ENCODE measurements at places on chromosomes 6 and 20.

GRCh38 chr20:50014570-50015562, 32.1 kb downstream of the SNAI1 start:
- no peak for DNase-seq

DNA sequence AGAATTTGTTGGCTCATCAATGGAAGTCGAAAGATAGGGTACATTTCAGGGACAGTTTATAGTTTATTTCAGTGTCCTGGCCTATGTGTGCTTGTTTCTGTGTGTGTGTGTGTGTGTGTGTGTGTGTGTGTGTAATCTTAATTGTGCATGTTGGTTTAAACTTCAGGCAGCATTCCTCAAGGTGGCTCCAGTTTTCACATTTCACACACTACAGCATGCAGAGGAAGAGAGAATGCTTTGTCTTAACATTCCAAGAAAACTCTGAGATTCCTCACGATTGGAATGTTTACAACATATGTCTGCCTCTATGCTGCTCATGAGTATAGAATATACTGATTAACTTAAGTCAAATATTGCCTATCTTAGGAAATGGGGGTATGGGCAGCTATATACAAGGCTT, 332.6 kb upstream of the EPHA7 start:
- no peak for DNase-seq

- no peak for DNase-seq
These were observed 1078.4 kb downstream of the KIF16B start for GRCh38 chr20:15494851-15495250.

DNA sequence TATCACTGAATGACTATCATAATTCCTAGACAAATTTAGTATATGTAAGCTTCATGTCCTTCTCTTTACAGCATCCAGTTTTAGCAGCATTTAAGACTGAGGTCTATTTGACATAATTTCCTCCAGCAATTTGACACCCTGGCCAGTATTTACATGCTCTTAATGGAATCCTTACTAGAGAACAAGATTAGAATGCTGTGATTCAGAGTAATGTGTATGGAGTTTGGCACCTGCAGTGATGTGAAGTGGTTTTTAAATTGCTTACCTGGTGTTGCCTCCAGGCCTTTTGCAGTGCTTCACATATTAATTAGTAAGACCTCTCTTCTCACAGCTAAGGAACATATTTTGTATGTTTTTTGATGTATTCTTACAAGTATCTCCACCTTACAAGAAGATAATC, 9.8 kb downstream of the NKX2-4 start:
- DNase-seq, result no peak

- no peak for DNase-seq
These were observed 92.5 kb downstream of the SLC24A3 start for GRCh38 chr20:19304886-19305415.

DNA sequence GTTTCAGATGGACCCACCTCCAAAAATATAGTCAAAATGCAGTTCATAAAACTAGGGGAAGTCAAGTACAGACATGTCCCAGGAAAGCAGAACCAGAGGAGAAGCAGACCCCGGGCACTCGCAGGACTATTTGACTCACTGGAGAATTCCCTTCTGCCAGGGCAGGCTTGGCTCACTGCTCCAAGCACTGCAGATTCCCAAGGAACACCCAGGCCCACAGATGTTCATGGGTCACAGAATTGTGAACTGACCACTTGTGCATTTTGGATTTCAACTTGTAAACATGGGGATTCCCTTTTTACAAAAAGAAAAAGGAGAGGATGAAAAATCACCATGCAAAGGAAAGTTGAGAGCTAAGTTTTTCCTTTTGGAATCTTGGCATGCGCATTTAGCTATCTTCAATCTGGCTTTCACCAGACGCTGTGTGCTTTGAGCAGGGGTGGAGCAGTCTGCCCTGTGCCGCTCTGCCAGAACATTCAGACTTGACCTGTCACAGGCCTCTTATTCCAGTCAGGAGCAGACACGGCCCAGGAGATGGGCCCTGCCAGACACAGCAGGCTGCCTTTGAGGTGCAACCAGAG, 237.5 kb upstream of the TAB2 start:
- DNase-seq, result no peak

GRCh38 chr6:161422710-161423680, 149.1 kb upstream of the AGPAT4 start:
- DNase-seq, result no peak

DNA sequence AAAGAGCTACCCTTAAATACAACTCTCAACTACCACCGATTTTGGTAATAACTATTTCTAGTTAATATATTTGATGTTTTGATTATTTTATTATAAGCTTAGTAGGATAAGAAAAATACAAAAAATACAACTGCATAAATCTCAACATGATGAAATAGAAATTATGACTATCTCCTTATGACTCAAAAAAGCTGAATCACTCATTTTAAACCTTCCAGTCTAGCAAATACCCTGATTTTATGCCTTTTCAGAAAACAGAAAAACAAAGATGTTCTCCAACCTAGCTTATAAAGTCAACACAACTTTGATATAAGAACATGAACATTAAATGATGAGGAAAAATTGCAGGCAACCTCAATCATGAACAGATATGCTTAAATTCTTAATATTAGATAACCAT, 40.2 kb upstream of the DSE start:
- DNase-seq, result no peak

DNA sequence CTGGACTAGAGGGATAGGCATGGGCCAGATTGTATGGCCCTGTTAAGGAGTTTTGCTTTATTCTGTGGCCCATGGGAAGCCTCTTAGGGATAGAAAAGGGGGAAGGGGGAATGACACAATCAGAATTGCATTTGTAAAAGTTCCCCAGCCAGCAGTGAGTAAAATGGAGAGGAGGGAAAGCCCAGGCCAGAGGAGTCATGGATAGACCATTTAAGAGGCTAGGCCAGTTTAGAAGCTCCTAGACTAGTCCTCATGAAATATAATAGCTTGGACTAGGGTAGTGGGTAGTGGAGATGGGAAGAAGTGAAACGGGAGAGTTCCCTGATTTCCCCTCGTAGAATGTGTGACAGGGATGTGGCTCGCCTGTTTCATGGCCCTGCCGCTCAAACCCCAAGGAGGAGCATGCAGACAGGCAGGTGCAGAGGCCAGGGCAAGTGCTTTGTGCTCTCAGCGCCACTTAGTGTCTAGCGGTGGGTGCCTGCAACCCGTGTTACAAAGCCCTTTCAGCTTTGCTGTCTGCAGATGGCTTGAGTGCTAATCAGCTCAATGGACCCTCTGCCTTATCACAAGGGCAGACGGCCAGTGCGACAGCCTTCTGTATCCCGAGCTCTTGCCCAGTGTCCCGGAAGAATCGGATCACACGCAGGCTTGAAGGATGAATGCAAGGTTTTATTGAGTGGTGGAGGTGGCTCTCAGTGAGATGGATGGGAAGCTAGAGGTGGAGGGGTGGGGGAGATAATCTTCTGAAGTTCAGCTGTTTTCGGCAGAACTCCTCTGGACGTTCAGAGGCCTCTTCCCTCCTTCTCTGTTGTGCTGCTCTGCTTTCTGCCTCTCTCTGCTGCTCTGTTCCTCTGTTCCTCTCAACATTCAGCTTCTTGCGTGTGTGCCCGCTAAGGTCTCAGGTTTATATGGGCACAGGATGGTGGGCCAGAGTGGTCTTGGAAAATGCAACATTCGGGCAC, 141.1 kb downstream of the CEP57L1 start:
- no peak for DNase-seq

GRCh38 chr6:16338577-16339264, 100.3 kb downstream of the GMPR start:
- no peak for DNase-seq

- DNase-seq, result no peak
These were observed 59.2 kb upstream of the FOXO3 start for GRCh38 chr6:108501559-108501958.

DNA sequence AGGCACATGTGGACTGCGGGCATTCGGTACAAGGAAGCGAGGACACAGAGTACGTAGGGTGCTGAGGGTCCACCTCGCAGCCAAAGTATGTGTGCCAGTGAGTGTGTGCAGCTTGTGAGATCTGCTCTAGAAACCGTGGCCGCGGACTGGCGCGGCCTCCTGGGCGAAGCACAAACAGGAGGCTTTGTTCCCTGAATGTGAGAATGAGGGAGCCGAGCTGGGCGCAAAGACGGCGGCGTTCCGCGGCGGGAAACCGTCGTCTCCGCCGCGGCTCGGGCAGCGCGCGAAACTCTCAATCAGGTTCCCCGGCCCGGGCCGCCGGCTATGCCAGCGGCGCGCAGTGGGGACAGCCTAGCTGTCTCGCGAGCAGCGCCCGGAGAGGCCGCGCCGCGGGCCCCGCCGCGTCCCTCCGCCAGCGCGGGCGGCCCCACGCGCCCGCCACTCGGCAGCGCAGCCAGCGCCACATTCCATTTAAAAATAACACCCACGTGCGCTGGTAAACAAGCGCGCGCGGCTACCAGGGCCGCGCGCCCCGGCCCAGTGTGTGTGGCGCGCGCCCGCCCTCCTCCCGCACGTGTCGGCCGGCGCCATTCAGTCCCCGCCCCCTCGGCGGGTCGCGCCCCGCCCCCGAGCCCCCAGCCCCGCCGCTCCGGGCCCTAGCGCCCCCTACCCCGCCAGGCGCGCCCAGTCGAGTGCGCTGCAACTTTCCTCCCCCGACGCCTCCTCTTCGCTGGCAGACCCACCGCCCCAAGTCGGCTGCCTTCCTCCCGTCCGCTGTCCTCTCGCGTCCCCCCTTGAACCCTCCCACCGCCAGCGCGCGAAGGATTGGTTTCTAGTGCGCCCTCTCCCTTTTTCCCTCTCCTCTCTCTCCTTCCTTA, 3.0 kb upstream of the FOXO3 start:
- DNase-seq, result peak; percentile 78

GRCh38 chr6:129507059-129507807, 202.7 kb downstream of the ARHGAP18 start:
- no peak for DNase-seq

GRCh38 chr6:166752097-166752496, 125.0 kb upstream of the RPS6KA2 start:
- DNase-seq, result no peak

DNA sequence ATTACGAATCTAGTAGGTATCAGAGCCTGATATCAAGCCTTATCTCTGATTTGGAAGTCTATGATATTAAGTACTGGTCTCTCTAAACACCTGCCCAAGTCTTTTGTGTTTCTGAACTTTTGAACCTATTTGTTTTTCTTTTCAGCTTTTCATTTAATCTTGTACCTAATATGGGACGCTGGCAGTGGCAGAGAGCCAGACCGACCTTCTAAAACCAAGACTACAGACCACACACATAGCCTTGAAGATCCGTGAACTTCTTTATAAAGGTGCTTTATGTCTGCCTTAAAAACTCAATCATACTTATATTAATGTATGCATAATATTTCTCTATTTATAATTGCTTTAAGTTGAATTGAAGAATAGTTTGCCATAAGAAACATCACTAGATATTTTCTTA, 12.6 kb upstream of the PTCHD4 start:
- no peak for DNase-seq

GRCh38 chr6:18562726-18563125, 175.6 kb downstream of the RNF144B start:
- DNase-seq, result no peak

- DNase-seq, result no peak
These were observed 28.6 kb upstream of the PRELID3B start for GRCh38 chr20:59071216-59071615.

- DNase-seq, result no peak
These were observed 98.1 kb downstream of the SYNDIG1 start for GRCh38 chr20:24567508-24567907.

DNA sequence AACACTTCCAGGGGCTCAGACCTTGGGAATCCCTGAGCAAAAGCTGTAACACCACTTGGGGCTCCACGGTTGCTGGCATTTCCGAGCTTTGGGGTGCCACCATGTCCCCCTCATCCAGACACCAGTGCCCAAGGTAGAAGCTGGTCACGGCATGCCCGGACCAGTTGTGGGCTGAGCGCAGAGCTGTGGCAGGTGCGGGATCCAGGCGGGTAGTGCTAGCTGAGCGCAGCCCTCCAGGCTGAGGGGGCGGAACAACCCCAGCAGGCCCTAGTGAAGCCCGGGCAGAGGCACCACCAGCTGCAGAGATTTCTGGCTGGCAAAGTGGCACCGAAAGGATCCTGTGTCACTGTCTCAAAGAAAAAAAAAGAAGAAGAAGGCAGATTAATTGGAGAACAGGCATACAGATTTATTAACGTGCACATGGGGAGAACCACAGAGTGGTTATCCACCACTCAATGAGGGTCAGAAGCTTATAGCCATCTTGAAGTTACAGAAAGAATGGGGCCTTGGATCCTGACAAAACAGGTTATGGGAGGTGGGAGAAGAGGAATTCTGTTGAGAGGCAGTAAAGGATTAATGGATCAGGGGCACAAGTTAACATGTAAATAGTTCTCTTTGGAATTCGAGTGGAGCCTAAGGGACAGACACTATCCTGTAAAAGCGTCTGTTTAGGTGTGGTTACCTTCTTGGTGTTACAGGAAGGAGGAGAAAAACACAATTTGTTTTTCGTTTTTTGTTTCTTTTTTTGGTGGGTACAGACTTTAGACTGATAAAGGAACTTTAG, 107.5 kb downstream of the CD24 start:
- no peak for DNase-seq

- DNase-seq, result no peak
These were observed 56.1 kb downstream of the UNC5CL start for GRCh38 chr6:40982917-40983316.

GRCh38 chr6:34527751-34528670, 28.1 kb downstream of the SPDEF start:
- DNase-seq, result no peak

- peak; percentile 62 for DNase-seq
These were observed 49.1 kb downstream of the UTRN start for GRCh38 chr6:144334150-144334708.

- DNase-seq, result no peak
These were observed 23.5 kb upstream of the CDH22 start for GRCh38 chr20:46331611-46332361.

DNA sequence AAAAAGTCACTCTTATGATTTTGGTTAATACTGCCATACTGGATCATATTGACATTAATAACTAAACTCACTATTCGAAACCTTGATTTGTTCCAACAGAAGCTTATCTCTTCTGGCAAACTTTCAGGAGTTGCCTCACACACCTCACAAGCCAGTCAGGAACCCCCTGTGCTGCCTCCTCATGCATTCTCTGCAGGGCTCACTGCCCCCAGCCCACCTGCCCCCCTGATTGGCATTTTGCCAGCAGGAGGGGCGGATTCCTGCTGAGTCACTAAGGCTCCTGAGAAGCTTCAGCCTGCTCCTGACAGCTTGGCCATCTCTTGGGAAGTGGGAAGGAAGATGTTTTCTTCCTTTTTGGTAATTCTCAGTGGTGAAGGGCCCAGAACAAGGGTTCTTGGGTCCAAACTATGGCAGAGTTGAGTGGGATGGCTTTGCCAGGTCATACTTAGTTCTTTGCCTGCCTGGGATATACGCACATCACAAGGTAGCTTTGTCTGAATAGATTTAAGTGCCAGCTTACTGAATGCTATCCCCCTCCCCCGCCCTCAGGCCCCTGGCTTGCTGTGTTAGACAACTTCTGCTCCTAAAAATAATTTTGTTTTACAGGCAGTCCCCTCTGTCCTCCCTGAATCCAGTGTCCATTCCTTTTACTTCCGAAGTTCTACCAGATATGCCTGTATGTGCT, 31.4 kb downstream of the SLC35F1 start:
- DNase-seq, result no peak

GRCh38 chr20:17497821-17498580, 33.2 kb downstream of the BFSP1 start:
- no peak for DNase-seq

Data from T follicular helper cell (primary cell).